ENCODE measurements at places on chromosomes 6 and 20.

- no peak for DNase-seq
These were observed 269.0 kb downstream of the COL12A1 start for GRCh38 chr6:74936886-74937285.

GRCh38 chr6:34281702-34282334, 33.0 kb upstream of the SMIM29 start:
- no peak for DNase-seq

GRCh38 chr6:135906972-135907465, 55.5 kb downstream of the PDE7B start:
- no peak for DNase-seq

DNA sequence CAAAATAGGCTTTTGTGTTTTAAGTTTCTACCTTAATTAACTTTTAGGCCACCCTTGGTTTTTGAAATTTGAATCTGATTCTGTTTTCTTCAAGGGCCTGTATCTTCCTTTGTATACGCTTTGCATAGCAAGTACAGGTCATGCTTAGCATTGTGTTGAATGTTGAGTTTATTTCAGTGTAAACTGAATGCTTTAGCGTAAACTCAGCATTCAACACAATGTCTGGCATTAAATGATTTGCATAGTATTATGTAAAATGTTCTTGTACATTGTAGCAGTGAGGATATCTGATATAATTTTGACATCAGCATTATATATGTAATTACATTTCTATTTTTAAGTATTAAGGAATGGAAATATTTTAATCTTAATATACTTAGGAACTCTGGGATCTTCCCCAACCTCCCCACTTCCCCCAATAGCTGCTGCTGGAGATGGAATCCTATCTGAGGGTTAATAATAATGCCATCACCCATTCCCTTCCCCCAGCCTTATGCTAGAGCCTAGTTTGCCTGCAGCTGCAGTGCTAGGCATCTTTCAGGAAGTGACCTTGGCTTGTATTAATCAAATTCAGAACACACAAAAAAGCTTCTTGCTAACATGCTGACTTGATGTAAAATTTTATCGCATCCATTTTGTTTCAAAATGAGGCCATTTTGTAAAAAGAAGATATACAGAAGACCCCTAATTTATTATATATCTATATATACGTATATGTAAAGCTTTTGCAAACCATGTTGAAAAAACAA, 73.1 kb downstream of the NCOA3 start:
- DNase-seq: no peak

DNA sequence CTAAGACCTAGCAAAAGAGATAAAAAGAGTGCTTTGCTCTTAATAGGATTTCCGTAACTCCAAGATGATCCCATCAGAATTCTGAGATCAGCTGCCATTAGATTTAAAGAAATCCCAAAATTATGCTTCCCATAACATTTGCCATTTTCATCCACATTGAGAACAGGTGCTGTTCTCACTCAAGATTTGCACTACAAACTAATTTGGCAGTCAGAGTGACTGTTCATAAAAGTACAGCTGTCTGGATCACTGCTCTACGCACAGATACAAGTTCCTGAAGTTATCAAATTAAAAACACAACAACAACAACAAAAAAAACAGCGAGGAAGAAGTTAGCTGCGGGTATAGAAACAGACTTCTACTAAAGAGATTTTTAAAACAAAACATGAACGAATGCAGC, 58.1 kb downstream of the ASCC3 start:
- no peak for DNase-seq

DNA sequence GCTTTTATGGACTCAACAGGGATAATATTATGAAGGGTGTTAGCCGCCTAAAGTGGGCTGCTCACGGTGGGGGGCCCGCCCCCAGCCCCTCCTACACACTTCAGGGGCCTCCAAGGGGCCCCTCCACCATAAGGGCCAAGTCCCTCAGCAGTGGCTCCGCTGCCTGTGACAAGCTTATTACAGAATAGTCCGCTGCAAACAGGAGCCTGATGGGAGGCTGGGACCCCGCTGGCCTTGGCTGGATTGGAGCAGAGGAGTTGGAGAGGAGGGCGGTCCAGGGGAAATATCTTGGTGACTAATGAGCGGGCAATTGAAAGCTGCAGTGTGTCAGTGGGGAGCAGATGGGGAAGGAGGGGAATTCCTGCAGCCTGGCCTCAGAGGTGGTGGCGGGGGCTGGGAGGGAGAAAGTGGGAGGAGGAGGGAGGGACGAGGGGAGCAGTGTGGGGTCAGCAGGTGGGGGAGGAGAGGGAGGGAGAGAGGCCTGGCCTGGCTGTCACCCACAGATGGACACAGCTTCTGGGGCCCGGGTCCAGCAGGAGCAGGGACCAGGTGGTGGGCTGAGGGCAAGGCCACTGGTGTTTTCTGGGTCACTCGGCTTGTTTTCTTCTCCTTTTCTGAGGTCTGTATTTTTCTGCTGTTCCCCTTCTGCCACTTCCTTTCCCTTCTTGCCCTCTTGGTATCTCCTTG, 57.6 kb upstream of the FOXP4 start:
- DNase-seq: no peak

- DNase-seq: no peak
These were observed 2.0 kb downstream of the SLC35D3 start for GRCh38 chr6:136923954-136924673.

GRCh38 chr6:30547454-30547853, 8.8 kb downstream of the GNL1 start:
- no peak for DNase-seq

GRCh38 chr20:20462185-20462584, 94.3 kb downstream of the INSM1 start:
- no peak for DNase-seq

GRCh38 chr6:110328259-110328658, 29.9 kb downstream of the METTL24 start:
- DNase-seq: no peak

GRCh38 chr6:82924799-82925535, 140.7 kb downstream of the UBE3D start:
- no peak for DNase-seq

DNA sequence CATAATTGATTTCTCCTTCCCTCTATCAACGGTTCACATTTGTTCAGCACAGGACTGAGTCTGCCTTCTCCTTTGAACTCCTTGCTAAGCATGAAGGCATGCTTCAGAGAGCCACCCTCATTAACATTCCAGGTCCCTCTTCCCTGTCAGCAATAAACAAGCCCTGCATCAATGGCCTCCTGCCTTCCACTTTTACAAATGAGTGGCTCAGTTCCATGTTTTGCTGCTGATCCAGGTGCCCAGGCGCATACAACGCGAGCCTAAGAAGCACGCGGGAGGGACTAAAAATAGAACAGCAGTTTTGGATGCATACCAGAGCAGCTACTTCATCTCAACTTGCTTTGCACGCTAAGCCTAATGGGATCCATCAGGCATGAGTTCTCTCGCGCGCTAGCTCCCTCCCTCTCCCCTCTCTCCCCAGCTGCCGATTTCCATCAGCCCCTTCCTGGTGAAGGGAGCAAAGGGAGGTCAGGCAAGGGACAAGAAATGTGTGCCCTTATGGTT, 53.4 kb downstream of the TRAF3IP2 start:
- no peak for DNase-seq

- DNase-seq: no peak
These were observed 10.8 kb downstream of the FAM50B start for GRCh38 chr6:3859878-3860552.

DNA sequence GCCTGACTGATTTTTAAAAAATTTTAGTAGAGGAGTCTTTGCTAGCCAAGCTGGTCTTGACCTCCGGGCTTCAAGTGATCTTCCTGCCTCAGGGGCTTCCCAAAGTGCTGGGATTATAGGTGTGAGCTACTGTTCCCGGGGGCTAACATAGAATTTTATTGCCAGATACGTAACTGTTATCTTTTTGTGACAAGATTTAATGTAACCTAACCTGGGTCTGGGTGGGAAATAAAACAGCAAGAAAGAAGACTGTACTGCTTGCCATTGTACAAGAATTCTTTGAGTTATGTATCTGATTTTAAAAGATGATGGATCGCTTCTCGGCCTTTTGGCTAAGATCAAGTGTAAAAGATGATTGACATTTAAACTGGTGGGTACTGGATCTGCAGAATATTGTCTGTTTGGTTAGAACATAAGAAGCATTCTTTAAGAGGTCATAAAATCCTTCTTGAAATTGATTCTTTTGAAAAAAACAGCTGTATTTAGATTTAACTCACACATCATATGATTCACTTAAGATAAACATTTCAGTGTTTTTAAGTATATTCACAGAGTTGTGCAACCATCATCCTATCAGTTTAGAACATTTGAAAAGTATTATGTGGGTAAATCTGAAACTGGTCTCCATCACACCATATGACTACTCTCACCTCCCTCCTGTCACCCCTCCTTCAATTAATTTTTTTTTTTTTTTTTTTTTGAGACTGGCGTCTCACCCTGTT, 21.6 kb downstream of the TPX2 start:
- DNase-seq: no peak

GRCh38 chr6:9361749-9362148, 926.4 kb upstream of the SLC35B3 start:
- DNase-seq: no peak

GRCh38 chr6:1644516-1645060, 34.9 kb downstream of the FOXC1 start:
- DNase-seq: no peak

GRCh38 chr6:6661684-6662083, 73.2 kb downstream of the LY86 start:
- no peak for DNase-seq

DNA sequence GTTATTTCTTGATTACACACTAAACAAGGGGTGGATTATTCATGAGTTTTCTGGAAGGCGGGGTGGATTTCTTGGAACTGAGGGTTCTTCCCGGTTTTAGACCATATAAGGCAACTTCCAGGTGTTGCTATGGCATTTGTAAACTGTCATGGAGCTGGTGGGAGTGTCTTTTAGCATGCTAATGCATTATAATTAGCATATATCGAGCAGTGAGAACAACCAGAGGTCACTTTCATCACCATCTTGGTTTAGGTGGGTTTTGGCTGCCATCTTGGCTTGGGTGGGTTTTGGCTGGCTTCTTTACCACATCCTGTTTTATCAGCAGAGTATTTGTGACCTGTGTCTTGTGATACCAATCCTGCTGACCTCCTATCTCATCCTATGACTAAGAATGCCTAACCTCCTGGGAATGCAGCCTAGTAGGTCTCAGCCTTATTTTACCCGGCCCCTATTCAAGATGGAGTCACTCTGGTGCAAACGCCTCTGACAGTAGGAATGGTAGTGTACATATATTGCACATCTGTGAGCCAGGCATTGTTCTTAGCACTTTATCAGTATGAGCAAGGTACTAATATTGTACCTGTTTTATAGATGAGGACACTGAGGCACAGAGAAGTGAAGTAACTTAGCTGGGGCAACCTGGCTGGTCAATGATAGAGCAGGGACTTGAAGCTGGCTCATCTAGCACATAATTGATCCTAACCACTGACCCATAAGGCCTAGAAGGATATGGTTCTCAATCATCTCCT, 203.7 kb downstream of the NFATC2 start:
- DNase-seq: no peak

GRCh38 chr20:45340951-45341350, 7.3 kb downstream of the SDC4 start:
- DNase-seq: no peak

DNA sequence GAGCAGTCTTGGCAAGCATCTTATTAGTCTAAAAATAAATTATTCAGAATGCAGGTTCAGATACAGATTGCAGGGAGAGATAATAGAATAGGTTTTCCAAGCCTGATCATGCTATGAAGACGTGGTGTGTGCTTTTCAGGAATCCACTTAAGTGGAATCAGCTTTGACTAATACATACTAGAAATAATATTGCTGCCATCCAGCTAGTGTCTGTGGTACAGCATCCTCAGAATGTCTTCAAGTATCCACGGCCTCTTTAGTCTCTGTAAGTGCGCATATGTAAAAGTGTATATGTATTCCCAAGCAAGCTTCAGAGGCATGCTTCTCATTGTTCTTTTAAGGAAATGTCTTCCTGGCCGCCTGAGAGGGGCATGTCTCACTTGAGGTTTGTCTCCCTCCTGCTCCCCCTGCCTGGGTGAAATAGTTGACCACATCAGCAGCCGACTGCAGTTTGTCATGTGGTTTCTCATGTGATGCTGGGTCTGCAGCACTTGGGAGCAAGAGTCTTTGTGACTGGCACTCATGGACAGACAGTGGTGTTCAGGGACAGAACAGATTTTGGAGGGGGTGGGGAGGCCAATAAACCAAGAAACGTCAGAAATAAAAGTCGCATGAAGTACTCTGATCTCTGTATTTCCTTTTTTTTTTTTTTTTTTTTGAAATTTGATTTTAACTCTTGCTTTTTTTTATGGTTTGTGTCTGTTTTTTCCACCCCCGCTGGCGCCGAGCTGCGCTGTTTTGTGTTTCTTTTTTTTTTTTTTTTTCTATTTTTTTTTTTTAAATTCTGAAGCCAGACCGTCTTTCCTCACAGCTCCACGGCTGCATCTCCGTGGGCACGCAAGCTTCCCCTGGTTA, 150.8 kb downstream of the PRL start:
- DNase-seq: no peak

DNA sequence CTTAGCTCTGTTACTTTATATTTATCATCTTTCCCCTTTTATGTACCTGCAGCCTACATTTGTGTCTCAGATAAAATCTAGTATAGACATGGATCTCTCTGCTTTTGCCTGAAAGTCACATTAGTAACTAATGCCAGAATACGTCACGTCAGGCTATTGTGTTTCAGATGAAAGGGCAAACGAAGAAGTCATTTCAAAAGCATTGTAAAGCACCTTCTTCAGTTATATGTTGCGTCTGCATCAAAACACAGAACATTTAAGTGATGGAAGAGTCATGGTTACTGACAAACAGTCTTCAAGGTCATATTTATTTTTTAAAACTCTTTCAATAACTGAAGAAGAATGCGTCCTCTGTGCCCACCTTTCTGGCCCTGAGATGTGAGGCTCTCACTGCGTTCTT, 119.1 kb downstream of the SMOC2 start:
- DNase-seq: no peak

GRCh38 chr6:105066836-105067235, 109.9 kb downstream of the LIN28B start:
- DNase-seq: no peak

DNA sequence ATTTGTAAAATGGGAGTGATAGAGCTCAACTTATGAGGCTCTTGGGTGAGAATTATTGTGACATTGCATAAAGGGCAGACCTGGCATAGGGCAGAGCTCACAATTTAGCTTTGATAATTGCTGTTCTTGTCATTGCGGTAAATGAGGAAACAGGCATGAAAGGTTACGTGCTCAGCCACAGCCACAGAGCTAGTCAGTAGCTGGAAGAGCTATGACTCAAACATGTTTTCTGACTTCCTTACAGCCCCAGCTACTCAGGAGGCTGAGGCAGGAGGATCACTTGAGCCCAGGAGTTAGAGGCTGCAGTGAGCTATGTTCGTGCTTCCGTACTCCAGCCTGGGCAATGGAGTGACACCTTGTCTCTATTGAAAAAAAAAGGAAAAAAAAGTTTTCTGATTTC, 3.5 kb upstream of the GHRH start:
- DNase-seq: no peak

All from neural crest cell (in vitro differentiated cells).